HFFc6 (cell line): ENCODE measurements at places on chromosomes 6 and 20.

DNA sequence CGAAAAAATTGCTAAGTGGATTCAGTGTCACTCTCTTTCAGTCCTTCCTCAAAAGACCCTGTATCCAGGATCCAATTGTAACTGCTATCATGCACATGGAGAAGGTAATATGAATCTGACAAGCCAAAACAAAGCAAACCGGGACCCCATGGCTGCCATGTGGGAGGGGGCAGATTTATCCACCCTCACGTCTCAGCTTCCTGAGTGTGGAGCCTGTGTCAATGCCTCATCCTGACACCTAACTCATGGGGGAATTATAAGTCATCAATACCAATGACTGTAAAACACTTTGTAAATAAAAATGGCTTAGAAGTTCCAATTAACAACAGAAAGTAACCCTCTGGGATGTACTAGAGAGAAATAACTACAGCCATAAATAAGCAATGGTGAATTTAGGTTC, 174.1 kb upstream of the MCHR2 start:
- no peaks in the 10 kb centered on the region for H3K27me3 ChIP-seq
- no peak for DNase-seq
- no peaks in the 10 kb centered on the region for H3K36me3 ChIP-seq

DNA sequence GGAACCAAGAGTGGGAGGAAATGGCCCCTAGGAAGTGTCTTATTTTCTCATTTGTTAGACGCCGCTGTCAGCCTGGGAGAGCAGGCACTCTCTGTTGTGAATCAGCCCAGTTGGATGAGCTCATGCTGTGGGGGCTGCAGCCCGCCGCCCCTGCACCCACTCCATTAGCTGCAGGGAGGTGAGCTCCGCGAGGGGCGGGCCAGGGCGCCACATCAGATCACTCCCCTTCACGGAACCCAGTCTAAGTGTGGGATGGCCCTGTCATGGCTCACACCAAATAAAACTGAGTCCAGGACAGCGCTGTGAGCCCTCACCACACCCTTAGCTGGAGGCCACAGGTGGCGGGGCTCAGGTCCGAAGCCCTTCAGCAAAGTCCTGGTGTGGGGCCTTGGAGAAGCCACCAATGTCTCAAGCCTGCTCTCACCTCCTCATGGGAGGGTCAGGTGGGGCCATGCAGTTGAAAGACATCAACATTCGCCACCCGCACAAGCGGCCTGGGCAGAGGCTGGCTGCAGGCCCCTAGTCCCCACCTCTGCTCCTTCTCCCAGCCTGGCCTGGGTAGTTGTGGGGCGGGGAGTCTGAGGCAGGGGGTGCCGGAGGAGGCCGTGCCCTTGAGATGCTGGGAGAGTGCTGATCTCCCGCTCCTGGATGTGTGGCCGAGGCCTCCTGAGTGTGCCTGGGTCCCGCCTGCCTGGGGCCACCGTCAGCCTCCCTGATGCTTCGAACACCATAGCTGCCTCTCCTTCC, 66.2 kb upstream of the SLCO4A1 start:
- H3K4me3 ChIP-seq = no peak overlapping the region
- H3K36me3 ChIP-seq = no peaks in the 10 kb centered on the region
- H3K4me1 ChIP-seq = no peaks in the 10 kb centered on the region
- no peak overlapping the region for H3K27ac ChIP-seq

DNA sequence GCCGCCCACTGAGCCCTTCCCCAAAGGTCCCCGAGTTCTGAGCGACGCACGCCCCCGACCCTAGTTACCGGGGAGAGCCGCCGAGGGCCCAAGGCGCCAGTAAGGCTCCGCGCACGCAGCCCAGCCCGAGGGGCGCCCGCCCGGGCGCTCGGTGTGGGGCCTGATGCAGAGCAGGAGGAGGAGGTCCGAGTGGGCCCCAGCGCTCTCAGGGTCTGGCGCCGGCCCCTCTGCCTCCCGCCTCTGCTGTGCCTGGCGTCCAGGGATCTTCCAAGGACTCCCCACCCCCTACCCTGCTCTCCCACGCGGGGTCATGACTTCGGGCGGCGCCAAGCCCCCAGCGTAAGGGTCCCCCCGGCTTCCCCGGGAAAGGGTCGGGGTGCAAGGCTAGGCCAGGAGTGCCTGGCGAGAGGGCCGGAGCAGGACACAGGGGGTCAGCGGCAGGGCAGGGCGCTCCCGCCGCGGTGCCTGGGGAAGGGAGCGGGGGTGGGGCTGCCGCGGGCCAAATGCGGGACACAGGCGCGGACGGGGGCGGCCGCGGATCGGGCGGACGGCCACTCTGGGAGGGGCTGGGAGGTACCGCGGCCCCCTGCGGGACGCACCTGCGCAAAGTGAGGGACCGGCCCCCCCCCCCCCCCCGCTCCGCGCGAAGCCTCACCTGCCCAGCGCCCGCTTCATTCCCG, 637 bp downstream of the ABHD12 start:
- no peaks in the 10 kb centered on the region; the same call in 1 of the 2 replicates for H3K27me3 ChIP-seq
- peaks cover 18% of the 10 kb centered on the region for H3K4me1 ChIP-seq
- DNase-seq = no peak
- H3K27ac ChIP-seq = peak overlapping the region; percentile 93
- H3K4me3 ChIP-seq = peak overlapping the region; percentile 95

GRCh38 chr6:4849226-4850022, 73.2 kb downstream of the CDYL start:
- no peaks in the 10 kb centered on the region; the same call in 1 of the 2 replicates for H3K27me3 ChIP-seq
- H3K4me1 ChIP-seq = peaks cover 31% of the 10 kb centered on the region
- no peak overlapping the region for H3K4me3 ChIP-seq
- H3K27ac ChIP-seq = no peak overlapping the region
- DNase-seq = no peak

DNA sequence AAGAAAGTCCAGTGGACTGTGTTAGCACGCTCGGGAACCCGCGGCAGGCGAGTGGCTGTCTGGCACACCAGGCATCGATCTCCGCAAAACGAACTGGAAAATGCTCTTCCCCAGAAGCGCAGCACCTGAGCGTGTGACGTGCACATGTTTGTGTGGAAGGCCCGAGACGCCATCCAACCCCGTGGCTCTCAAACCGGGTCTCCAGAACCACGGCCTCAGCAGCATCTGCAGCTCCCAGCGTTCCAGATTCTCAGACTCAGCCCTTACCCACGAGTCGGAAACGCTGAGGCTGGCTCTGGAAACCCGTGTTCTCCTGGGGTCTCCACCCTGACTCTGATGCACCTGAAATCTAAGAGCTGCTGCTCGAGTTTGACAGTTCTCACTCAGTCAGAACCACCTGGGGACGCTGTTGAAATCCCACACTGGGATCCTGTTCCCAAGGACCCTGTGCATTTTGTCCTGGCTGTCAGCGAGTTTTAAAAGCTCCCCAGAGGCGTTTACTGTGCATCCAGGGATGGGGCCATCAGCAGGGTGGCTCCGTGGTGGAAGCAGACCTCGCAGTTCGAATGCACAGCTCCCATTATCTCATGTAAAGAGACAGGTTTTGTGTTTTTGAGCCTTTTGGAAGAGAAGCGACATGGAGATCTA, 69.0 kb downstream of the DLL1 start:
- peaks cover 6% of the 10 kb centered on the region; the same call in 1 of the 2 replicates for H3K27me3 ChIP-seq
- 0 out of 2 replicates have a peak, but pooled peaks cover 5% of the 10 kb centered on the region for H3K4me1 ChIP-seq
- DNase-seq = no peak
- no peaks in the 10 kb centered on the region for H3K36me3 ChIP-seq
- H3K4me3 ChIP-seq = no peak overlapping the region
- H3K27ac ChIP-seq = no peak overlapping the region

DNA sequence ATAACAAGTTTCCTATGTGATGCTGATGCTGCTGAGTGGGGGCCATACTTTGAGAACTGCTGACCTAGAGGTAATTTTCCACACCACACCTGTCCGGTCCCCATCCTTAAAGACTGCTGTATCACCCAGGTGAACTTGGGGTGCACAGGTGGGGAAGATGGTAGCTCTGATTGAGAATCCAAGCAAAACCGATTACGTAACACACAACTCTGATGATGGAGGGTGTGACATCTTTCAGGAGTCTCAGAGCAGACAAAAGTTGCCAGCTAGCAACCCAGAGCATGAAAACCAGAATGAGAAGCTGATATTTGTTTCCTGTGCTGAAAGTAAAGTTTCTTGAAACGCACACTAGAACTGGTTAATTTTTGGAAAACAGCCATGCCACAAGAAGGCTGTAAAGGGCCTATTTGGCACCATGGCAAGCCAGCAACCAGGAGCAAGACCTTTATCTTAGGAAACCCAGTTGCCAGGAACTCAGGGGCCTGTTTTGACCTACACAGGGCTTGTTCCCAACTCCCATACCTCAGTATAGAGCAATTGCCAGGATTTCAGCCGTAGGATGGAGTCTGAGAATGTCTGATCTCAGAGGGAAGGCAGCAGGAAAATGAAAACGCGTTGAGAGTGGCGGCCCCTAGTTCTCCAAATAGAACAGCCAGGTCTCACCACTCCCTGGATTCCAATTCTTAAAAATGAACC, 21.6 kb upstream of the TBC1D7 start:
- no peak overlapping the region for H3K27ac ChIP-seq
- H3K4me1 ChIP-seq = peaks cover 20% of the 10 kb centered on the region
- H3K27me3 ChIP-seq = peaks cover 8% of the 10 kb centered on the region; the same call in 1 of the 2 replicates
- DNase-seq = no peak
- no peaks in the 10 kb centered on the region for H3K36me3 ChIP-seq

DNA sequence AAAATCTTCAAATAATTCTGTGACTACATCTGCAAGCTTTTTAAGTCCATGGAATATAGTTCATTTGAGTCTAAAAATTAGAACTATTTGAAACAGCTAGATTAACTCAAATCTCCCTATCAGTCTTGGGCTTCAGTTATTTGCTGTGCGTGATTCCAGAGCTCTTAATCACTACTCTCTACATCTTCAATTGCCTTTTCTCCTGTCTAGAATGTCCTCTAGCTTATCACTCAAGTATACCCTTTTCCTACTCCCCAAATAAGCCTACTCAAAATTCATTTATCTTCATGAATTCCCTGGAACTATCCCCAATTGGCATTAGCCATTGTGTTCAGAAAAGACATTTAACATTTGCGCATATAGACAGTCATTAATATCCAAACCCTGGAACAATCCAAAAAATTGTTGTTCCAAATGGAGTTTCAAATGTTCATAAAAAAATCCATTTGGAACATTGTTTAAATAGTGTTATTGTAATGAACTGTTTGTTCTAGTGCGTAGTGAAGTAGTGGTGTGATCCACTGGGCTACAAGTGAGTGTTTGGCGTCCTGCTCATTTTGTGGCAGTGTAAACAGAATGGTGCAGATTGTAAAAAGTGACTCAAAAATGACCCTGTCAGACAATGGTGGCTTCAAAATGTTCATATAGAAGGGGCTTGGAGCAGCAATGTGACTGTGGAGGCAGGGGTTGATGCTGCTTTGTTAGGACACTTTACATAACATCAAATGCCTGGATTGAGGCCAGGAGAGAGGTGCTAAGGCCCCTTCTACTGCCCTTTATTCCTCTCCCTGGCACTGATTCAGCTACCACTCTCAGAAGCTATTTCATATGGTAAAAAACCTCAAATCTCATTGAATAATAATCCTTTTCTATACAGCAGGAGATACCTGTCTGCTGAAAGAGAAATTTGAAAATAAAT, 122.3 kb downstream of the KIF6 start:
- H3K4me1 ChIP-seq = no peaks in the 10 kb centered on the region
- no peak for DNase-seq
- no peaks in the 10 kb centered on the region for H3K27me3 ChIP-seq

GRCh38 chr6:2744209-2744771, 6.4 kb downstream of the MYLK4 start:
- DNase-seq = peak; percentile 14
- H3K4me3 ChIP-seq = no peak overlapping the region

- H3K27ac ChIP-seq = peak overlapping the region; percentile 77
- DNase-seq = peak; percentile 92
- H3K4me3 ChIP-seq = peak overlapping the region; percentile 56
- peaks cover 25% of the 10 kb centered on the region for H3K4me1 ChIP-seq
- peaks cover 18% of the 10 kb centered on the region for H3K27me3 ChIP-seq
Measured at GRCh38 chr20:25136643-25137559, 55.0 kb upstream of the VSX1 start.

GRCh38 chr6:167970230-167970629, 27.2 kb upstream of the KIF25 start:
- no peak overlapping the region for H3K4me3 ChIP-seq
- H3K4me1 ChIP-seq = peaks cover 6% of the 10 kb centered on the region; the same call in 1 of the 2 replicates

GRCh38 chr6:90729057-90729456, 142.2 kb upstream of the MAP3K7 start:
- H3K27ac ChIP-seq = no peak overlapping the region
- DNase-seq = no peak
- no peaks in the 10 kb centered on the region for H3K4me1 ChIP-seq
- H3K27me3 ChIP-seq = no peaks in the 10 kb centered on the region

DNA sequence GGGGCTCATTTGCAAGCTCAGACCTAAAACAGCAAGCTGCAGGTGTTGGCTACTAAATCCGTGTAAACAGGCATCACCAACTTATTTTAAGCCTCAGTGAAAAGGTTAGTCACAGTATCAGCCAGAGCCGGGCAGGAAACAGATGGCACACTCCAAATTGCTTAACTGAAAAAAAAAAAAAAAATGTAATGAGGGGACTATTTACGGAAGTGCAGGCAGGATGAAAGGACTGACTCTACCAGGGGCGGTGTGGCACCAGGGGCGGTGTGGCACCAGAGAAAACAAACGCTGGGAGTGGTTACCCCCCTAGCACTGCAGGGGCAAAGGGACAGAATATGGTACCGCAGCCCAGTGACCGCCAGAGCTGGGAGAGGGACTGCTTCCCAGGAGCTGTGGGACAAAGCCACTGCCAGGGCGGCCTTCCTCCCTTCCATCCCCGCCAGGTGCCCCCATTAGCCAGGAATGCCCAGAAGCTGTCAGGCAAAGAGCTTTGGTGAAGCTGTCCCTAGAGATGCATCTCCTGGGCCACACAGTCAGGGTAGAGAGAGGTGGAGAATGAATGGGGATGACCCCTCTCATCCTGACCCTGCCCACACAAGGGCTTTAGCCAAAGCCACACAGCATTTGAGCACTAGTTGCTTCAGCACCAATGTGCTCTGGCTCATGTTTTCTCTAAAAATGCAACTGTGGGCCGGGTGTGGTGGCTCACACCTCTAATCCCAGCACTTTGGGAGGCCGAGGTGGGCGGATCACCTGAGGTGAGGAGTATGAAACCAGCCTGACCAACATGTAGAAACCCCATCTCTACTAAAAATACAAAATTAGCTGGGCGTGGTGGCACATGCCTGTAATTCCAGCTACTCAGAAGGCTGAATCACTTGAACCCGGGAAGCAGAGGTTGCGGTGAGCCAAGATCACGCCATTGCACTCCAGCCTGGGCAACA, 39.6 kb upstream of the GFOD1 start:
- H3K4me1 ChIP-seq = 0 out of 2 replicates have a peak, but pooled peaks cover 6% of the 10 kb centered on the region
- no peak for DNase-seq
- no peak overlapping the region for H3K27ac ChIP-seq
- peaks cover 11% of the 10 kb centered on the region for H3K27me3 ChIP-seq
- H3K4me3 ChIP-seq = no peak overlapping the region

DNA sequence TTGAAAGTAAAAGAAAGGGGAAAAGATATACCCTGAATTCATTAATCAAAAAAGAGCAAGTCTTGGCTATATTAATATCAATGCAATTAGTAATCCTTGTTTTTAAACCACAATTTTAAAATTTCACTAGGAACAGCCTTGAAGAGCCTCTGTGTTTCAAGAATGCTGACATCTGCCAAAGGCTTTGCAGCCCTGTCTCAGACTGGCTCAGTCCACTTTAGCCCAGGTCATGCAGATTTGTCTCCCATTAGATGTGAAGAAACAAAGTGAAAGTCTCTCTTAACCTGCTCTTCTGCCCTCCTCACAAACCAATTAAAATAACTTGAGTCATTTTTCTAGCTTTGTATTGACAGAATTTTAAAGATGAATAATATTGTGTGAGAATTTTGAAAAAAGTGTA, 102.7 kb upstream of the CARMIL1 start:
- no peak for DNase-seq
- H3K27ac ChIP-seq = no peak overlapping the region
- no peaks in the 10 kb centered on the region for H3K36me3 ChIP-seq
- no peaks in the 10 kb centered on the region for H3K27me3 ChIP-seq
- no peak overlapping the region; the same call in 1 of the 2 replicates for H3K4me3 ChIP-seq
- H3K4me1 ChIP-seq = peaks cover 97% of the 10 kb centered on the region
